ENCODE measurements at places on chromosomes 6 and 20.

- DNase-seq: no peak
Observed at GRCh38 chr6:45533386-45533785, 155.7 kb upstream of the SUPT3H start.

DNA sequence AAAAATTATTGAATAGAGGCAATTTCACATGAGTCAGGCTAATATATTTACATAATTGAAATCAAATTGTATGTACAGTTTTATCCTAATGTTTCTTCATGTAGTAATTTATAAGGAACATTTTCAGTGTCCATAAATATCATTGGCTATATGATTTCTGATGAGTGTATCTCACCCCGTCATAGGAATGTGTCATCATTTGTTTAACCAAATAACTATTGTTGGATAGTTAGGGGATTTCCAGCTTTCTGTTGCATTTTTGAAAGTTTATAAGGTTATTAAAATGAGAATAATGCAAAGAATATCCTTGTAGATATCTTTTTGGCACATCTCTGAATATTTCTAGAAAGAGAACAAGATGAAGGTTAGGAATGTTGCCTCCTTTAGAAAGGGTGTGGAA is 39.0 kb downstream of the SYTL3 start:
- no peak for DNase-seq

DNA sequence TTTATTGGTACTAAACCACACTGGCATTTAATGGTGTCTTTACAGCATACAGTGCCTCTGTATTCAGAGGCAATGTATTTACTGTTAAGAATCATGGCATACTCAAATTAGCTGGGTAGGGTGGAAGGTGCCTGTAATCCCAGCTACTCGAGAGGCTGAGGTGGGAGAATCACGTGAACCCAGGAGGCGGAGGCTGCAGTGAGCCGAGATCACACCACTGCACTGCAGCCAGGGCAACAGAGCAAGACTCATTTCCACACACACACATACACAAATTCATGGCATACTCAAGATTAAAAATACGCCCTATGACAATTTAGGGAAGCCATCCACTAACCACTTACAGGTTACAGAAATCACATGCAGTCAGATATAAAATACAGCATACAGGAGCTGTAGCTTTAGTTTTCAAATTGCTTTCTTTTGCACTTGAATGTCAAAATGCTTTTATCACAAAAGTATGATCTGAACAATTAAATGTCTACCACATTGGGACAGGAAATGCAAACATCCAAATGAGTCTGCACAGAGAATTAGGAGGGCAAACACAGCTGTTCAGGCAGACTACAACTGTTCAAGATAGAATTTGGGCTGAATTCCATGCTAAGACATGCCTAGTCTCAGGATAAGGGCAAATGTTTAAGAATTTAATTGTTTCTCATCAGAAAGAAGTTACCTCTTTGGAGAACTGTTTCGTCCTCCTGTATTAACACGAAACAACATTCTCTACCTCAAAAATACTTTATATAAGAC is 36.4 kb downstream of the CSNK2A1 start:
- no peak for DNase-seq

- DNase-seq: no peak
Observed at GRCh38 chr6:155291291-155291690, 23.0 kb downstream of the TFB1M start.

- DNase-seq: no peak
Observed at GRCh38 chr20:32289661-32290431, 12.4 kb downstream of the KIF3B start.

GRCh38 chr6:45001663-45002062 is 326.5 kb upstream of the RUNX2 start:
- no peak for DNase-seq

GRCh38 chr20:25543068-25543467 is 42.3 kb downstream of the NINL start:
- DNase-seq: no peak

GRCh38 chr20:51388756-51389542 is 153.6 kb downstream of the NFATC2 start:
- no peak for DNase-seq

- DNase-seq: no peak
Observed at GRCh38 chr6:150496629-150497028, 103.1 kb upstream of the PLEKHG1 start.

DNA sequence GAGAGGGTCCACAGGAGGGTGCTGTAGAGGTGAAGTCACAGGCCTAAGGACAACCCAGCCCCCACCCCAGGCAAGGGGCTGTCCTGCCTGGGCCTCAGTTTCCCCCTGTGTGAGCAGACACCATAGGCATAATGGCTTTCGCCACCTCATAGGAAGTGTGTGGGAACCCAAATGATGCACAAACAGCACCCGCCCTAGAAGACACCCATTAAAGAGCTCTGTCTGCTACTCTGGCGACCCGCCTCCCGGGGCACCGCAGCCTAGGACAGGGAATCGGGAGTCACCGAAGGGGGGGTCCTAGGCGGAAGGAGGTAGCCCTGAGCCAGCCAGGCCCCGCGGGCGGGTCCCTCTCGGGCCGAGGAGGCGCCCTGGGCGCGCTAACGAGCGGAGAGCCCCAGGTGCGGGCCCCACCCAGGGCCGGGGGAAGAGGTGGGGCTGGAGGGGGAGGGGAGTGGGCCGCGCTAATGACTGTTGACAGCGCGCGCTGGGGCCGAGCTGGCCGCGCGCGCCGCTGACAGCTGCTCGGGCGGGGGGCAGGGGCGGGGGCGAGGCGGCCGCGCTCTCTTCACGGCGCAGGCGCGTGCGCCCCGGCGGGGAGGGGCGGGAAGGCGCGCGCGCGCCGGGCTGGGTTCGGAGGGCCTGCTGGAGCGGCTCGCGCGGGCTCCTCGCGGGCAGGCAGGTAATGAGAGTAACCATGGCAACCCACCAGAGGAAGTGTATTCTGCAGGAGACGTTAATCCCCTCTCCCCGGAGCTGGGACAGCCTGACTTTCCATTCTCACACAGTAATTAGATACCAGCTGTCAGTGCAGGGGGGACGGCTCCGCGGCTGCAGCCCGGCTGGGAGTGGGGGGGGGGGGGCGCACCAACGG is 48.9 kb downstream of the NOL4L start:
- no peak for DNase-seq

- no peak for DNase-seq
Observed at GRCh38 chr6:32559747-32560146, 29.7 kb upstream of the HLA-DRB5 start.

- no peak for DNase-seq
Observed at GRCh38 chr6:157650261-157650640, 172.8 kb upstream of the SNX9 start.

DNA sequence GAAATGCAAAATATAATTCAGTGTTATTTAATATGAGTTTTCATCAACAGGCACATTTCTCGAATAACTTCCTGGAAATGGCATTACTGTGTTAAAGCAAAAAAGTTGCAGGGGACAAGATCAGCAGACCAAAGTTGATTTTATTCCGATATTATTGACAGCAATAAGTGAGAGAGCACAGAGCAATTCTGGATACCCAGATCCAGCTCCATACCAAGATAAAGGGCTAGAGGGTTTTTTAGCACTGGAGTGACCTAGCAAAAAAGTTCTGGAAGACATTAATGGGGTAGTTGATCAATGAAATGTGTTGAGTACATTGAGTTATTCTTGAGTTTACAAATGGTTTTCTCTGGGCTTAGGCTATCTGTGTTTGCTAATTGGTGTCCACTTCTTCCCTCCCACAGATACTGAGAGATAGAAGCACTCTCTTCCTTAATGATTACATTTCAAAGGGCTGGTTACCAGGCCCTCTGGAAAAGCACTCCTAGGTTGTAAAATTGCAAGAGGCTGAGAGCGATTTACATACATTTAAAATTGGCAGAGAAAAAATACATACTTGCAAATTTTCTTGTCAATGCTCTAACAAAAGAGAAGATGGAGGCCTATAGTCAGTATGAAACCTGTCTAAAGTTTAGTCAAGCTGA is 47.0 kb upstream of the MANEA start:
- DNase-seq: no peak

DNA sequence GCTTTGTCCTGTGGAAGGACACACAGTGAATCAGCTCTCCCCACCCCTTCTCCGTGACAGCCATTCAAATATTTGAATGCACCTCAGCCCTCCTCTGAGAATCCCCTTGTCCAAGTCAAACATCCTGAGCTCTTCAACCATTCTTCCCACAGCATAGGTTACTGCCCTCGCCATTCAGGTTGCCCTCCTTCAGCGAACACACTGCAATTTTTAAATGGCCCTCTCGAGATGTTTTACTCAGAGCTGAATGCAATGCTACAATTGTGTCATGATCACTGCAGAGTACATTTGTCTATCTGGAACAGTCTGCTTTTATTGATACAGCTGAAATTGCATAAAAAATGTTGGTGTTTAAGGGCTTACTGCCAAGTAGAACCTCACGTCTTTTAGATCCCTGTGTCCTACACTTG is 48.9 kb downstream of the SLC2A12 start:
- no peak for DNase-seq

DNA sequence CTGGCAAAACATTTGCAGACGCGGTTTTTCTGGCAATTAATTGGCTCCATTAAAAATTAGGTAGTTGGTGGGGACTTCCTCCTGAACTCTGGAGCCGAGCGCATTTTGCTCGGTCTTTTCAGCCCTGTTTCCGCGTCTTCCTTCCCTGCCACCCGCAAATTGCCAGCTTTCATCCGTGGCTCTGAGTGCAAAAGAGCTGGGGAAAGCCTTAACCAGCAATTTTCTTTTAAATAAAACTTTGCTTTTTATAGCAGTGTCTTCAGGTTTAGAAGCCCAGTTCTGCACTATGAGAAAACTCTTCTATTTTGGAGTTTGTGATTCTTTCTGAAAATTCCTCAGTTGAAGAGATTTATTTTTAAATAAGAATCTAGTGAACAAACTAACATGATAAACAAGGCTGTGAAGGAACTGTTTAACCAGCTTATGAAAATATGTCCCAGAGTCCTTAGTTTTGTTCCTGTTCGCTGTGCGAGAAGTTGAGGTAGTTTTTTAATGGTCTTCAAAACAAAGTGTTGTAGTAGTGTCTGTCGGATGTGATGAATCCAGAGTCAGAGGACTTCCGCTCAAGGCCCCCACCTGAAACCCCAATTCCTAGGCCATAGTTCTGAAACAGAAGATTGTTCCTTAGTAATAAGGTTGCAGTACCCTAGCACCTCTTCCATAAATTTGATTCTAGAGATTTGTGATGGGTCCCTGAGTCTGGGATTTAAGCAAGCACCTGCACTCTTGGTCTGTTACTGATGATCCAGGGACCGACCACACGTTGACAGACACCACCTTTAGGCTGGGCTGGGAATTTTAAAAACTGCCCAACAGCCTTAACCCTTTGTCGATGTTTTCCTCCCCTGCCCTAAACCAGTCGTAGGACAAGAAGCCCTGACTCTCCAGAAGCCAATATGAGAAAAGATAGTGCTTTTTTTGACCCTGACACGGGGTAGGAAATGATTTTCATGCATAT is 950 bp downstream of the KCTD20 start:
- DNase-seq: no peak

DNA sequence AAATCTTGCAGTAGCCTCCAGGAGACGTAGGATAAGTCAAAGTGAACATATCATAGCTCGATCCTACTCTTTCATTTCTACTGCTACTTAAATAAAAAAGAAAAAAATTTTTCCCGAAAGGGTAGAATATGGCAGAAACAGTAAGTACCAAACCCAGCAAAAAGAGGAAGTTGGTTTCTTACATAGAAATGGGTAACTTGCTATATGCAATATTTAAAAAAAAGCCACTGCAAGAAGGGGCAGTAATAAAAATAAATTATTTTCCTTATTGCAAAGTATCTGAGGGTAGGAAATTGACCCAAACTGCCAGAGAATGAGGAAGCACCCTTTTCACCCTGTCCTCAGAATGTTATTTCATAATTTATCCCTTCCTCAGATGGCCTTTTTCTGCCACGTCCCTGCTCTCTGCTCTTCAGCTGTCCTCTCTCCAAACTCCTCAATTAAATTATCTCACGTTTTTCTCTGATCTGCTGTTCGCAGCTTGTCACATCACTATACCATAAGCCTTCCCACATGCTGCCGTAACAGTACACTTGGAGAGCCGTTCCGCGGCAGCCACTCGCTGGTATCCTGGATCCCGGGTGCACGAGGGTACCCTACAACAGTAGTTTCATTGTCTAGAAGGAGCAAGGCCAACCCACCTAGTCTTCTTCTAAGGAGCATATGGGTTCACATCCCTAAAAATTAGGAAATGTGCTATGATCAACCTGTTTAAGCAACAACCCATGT is 149.6 kb downstream of the BACH2 start:
- DNase-seq: no peak

DNA sequence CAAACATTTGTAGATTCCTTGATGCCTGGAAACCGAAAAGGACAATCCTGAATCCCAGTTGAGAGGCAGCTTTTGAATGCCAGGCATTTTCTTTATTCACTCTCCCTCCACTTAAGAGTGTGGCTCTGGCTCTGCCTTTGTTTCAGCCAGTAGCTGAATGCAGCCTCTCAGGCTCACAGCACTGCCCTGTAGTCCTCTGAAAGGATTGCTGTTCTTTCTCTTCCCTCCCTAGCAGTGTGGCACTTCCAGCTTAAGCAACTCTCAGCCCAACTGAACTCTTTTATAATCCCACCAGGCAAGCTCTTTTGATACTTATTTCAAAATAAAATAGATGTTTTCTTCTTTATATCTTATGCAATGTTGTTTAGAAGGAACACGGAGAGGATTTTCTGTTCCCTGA is 415.6 kb downstream of the GJA1 start:
- no peak for DNase-seq

DNA sequence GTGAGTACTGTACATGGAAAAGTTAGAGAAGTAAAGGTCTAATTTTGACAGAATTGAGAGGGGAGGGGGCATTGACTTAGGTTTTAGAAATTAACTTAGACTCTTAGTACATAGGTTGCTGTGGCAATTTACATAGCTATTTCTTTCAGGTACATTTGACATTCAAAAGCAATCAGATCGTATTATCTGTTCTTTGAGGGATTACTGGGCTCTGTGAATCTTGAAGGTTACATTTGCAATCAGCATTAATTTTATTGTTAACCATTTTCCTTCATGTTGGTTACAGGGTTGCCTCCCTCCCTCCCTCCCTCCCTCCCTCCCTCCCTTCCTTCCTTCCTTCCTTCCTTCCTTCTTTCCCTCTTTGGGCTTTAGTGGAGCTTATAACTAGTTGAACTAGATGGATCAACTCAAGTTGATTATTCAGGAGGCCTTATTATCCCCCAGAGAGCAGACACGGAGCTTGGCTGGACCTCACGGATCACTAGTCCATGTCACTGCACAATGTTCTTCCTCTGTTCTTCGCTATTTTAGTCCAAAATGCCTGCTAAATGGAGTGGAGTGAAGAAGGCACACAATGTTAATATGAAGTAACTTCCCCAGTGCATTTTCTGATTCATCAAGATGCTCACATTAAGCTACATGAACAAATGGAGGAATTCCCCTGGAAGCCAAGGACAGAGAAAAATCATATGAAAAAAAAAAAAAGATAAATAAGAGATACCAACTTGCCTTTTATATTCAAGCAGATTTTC is 87.8 kb downstream of the PLCB4 start:
- DNase-seq: no peak

All from BJ (cell line).